Mucosa of gallbladder (tissue), 1 donor: ENCODE measurements at places on chromosomes 12 and 14. TPM values are rescaled to one million over a fixed set of nuclear protein-coding genes. Genes with fewer than 3 reads are reported as not detected.

The ENDOU gene
- total RNA-seq, result not detected

The RHEBL1 gene
- 0.29 TPM for total RNA-seq

The PTGDR gene
- total RNA-seq, result 2.8 TPM

The CLEC2A gene
- total RNA-seq, result not detected

The GLTP gene
- total RNA-seq, result 28.2 TPM

The CCDC184 gene
- 5.2 TPM for total RNA-seq

The INHBE gene
- total RNA-seq, result 0.58 TPM

The NANOG gene
- total RNA-seq, result 0.43 TPM

The SDR9C7 gene
- not detected for total RNA-seq

The CARMIL3 gene
- total RNA-seq, result 1.6 TPM

The KRT6C gene
- not detected for total RNA-seq

The IRAK3 gene
- 7.1 TPM for total RNA-seq

The ZNF891 gene
- 2.6 TPM for total RNA-seq

The CLEC9A gene
- 1.2 TPM for total RNA-seq
